ENCODE measurements at places on chromosomes 1 and 21. TPM values are rescaled to one million over a fixed set of nuclear protein-coding genes. Genes with fewer than 3 reads are reported as not detected.
A peak's percentile ranks its signal among the peaks of the same experiment; 100 is the strongest.

- DNase-seq, result no peak
These were observed 84.7 kb downstream of the DISP3 start for GRCh38 chr1:11563560-11564069.

DNA sequence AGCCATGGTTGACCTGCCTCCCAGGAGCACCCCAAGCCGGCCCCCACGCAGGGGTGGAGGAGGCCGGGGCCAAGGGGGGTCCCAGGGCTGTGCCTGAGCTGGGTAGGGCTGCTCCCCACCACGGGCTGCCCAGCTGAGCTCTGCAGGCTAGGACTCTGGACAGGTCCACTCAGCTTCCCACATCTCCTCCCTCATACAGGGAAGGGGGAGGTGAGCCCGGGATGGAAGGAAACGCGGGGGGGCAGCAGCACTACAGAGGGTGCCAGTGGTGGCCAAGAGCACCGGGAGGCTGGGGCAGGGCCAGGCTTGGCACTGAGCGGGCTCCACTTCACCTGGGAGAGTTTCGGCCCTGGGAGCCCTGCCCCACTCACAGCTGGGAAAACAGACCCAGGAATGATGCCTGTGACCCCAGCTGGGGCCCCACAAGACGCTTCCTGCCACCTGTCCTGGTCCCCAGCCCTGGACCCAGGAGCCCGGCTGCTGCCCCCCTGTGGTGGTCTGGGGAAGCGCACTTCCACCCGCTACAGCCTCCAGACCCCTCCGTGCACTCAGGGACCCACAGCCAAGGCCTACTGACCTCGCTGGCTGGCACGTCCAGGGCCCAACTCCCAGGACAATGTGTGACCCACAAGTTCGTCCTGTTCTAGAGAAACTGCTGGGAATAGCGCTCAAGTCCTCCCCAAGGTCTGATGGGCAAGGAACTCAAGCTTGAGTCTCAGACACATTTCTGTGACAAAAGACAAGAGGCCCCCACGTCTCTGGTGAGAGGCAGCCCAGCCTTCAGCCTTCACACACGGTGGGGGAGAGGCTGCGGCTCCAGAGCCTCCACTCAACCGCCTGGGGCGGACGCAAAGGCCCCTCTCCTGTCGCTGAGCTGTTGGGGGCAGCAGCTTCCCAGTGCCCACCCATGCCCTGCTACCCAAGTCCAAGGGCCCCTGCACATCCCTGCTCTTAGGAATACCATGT lies 3.0 kb downstream of the AURKAIP1 start:
- DNase-seq, result peak; percentile 87

GRCh38 chr1:61518670-61519400 lies 206.1 kb downstream of the TM2D1 start:
- no peak for DNase-seq

GRCh38 chr1:76944942-76945341 lies 77.7 kb downstream of the ST6GALNAC5 start:
- no peak for DNase-seq

DNA sequence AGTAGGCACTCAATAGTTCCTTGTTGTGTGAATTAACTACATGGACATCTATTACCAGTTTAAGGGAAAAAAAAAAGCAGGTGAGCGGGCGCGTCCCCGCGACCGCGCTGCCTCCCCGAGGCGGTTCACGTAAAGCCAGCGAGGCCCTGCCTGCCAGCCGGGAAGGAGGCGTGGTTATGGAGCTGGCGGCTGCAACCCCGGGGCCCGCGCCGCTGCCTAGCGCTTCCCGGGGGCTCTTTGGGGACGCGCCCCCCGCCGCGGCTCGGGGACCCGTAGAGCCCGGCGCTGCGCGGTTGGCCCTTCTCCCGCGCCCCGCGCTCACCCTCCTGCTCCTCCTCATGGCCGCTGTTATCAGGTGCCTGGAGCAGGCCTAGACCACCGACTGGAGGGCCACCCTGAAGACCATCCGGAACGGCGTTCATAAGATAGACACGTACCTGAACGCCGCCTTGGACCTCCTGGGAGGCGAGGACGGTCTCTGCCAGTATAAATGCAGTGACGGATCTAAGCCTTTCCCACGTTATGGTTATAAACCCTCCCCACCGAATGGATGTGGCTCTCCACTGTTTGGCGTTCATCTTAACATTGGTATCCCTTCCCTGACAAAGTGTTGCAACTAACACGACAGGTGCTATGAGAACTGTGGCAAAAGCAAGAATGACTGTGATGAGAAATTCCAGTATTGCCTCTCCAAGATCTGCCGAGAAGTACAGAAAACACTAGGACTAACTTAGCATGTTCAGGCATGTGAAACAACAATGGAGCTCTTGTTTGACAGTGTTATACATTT lies 2.6 kb upstream of the CC2D1B start:
- DNase-seq, result peak; percentile 60

DNA sequence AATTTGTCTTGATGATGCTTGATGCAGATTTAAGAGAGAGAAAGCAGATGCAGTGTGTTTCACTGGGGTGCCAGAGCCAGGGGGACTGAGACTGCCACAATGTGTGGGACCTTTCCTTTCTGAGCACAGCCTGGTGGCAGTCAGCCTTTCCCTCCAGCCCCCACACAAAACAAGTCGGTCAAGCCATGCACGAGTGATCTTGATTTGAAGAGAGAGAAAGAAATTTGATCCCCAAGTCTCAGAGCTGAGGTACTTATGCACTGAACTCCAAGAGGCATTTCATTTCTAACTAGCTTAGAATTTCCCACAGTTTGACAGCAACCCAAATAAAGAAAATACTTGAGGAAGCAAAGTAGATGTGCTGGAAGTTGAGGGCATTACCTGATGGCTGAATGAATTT lies 193.8 kb downstream of the ST6GALNAC3 start:
- no peak for DNase-seq

- DNase-seq, result no peak
These were observed 2.3 kb upstream of the NFASC start for GRCh38 chr1:204868340-204868700.

DNA sequence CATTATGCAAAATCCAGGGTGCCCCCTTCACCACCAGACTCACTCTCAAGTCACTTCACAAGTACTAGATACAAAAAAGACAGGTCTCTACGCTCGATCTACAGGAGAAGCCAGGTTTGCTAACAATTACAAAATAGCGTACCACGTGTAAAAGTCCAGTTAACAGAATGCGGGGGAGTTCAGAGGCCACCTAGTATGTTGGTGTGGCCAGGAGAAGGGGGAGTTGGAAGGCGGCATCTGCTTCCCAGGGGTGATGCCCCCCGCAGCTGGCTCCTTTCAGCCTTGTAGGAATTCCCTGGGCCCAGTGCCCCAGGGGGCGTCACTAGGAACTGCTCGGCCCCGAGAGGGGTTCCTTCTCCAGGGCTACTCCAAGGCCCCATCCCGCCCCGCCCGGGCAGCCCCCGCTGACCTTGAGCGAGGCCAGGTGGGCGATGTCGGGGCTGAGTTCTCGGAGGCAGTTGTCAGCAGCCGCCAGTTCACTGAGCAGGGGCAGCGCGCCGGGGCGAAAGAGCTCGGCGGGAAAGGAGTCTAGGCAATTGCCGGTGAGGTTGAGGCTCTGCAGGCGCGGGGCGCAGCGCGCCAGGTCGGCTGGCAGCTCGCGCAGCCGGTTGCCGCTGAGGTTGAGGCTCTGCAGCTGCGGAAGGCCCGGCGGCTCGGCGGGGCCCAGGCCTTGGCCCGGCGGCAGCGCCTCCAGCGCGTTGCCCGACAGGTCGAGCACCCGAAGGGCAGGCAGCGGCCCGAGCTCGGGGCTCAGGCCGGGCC lies 664 bp downstream of the LRRC47 start:
- no peak for DNase-seq

DNA sequence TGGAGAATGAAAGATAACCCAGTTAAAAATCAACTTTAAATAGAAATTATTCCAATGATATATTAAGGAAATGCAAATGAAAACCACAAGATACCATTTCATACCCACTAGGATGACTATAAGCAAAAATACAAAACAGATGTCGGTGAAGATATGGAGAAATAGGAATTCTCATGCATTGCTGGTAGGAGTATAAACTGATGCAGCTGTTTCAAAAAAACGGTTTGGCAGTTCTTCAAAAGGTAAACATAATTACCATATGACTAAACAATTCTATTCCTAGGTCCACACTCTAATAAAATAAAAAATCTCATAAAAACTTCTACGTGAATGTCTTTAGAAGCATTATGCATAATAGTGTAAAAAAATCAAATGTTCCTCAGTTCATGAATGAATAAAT lies 763.3 kb upstream of the BRINP3 start:
- DNase-seq, result no peak

GRCh38 chr1:7584643-7585042 lies 186.5 kb upstream of the VAMP3 start:
- no peak for DNase-seq

DONSON gene
- polyA plus RNA-seq, result 4.8 TPM

LRRIQ3 gene
- 0.69 TPM for polyA plus RNA-seq

ITLN2 gene
- 0.12 TPM for polyA plus RNA-seq

IRF2BP2 gene
- polyA plus RNA-seq, result 39.3 TPM

Data from liver (tissue), 10 donors.